Epithelial cell of esophagus (primary cell): ENCODE measurements at places on chromosomes 4 and X.

GRCh38 chr4:136934601-136935000, 597.7 kb downstream of the PCDH18 start:
- DNase-seq = no peak

GRCh38 chr4:146342600-146343192, 128.4 kb downstream of the REELD1 start:
- peak; percentile 61 for DNase-seq

GRCh38 chrX:26670521-26670920, 454.6 kb downstream of the MAGEB5 start:
- DNase-seq = no peak

DNA sequence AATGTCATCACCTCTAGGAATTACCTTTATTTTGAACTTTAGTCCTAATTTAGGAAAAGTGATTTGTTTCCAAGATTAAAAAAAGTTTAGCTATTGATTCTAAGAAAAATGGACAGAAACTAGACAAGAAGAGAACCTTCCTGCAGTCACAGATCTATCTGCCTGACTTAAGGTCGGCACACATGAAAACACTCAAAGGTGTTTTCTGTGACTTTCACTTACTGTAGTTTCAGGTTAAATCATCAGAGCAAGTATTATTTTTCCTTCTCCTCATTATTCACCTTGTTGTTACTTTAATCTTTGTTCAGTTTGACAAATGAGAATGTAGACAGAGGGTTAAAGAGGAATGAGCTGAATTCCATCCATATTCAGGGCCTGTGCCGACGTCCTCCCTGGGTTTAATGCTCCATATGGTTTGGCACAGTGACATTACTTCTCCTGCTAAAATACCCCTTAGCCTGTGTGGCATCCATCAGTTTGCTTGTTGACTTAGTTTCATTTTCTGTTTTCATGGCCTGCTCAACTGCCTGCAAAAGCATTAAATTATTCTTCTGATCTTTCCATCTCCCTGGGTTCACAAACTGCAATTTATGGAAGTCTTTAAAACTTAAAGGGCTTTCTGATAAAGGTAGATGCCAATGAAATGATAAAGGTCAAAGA, 352.7 kb downstream of the NKX6-1 start:
- no peak for DNase-seq

DNA sequence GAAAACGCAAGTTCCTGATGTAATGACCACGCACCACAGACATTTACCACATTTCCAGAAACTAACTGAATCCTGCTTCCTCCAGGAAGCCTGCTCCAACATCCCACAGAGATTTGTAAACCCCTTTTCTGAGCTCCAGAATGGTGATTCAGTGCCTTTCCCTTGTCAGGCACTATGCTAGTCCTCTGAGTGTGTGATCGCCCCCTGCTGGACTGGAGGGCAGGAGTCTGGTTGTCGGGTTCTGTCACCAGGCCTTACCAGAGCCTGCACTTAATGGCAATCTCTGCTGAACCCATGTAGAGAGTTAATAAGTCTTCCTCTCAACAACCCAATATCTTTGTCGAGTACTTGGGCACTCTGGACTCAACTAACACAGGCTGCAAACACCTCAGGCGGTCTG, 14.5 kb upstream of the KDM5C start:
- DNase-seq = no peak

DNA sequence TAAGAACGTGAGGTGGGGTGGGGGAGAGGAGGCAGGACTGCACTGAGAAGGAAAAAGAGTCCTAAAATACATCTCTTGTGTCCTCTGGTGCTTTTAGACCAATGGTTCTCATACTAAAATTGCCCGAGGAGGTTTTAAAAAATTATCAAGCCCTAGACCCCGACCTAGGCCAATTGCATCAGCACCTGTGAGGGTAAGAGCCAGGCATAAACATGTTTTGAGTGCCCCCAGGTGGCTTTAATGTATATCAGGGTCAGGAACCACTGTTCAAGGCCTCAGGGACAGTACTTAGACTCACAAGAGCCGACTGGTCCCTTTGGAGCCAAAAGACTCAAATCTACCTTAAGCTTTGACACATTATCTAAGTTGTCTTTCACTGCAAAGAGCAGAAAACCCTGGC, 37.5 kb upstream of the TMEM150C start:
- peak; percentile 15 for DNase-seq

DNA sequence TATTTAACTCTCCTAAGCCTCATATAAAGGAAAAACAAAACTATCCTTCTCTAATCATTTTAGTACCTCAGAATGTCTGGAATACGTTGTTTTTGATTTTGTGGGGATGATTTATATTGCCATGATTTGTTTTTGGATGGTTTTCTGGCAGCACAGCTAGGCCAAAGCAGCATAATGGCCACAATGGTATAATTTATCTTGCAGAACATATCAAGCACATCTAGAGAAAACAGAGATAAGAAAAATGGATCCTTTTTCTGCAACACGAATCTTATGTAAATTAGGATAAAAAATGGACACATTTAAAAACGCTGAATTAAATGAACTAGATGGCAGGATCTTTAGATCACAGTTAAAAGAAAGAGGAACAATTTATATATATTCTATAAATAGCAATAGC, 269.9 kb upstream of the FAT4 start:
- DNase-seq = no peak

DNA sequence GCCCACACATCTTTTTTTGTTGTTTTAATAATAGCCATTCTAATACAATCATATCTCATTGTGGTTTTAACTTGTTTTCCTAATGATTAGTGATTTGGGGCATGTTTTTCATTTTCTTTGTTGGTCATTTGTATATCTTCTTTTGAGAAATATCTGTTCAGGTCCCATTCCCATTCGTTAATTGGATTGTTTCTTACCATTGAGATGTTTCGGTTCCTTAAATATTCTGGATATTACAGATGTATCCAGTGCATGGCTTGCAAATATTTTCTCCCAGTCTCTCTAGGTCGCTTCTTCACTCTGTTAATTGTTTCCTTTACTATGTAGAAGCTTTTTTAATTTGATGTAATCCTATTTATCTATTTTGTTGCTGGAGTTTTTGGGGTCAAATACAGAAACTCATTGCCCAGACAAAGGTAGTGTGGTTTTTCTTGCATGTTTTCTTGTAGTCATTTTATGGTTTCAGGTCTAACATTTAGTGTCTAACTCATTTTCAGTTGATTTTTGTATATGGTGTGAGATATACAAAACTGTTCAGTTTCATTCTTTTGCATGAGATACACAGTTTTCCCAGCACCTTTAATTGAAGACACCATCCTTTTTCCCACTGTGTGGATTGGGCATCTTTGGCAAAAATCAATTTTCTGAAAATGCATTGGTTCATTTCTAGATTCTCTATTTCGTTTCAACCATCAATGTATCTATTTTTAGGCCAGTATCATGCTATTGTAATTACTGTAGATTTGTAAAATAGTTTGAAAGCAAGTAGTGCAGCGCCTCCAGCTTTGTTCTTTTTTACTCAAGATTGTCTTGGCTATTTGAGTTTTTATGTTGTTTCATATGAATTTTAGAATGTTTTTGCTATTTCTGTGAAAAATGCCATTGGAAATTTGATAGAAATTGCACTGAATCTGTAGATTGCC, 195.9 kb downstream of the SCFD2 start:
- DNase-seq = no peak

DNA sequence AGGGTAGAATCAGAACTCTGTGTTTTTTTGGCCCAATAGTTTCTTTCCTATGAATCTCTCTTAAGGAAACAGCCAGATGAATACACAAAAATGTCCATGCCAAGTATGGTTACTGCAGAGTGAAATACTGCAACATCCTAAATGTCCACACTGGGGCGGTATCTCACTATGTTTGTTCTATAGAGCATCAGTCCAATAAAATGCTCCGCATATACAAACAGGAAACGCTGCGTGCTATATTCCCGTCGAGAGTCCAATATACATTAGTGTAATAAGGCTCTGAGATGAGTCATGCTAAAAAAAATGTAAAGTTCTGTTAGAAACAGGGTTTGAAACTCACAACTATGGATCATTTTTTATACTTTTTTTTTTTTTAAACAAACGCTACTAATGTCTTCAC, 72.9 kb upstream of the ENOX2 start:
- peak; percentile 57 for DNase-seq

DNA sequence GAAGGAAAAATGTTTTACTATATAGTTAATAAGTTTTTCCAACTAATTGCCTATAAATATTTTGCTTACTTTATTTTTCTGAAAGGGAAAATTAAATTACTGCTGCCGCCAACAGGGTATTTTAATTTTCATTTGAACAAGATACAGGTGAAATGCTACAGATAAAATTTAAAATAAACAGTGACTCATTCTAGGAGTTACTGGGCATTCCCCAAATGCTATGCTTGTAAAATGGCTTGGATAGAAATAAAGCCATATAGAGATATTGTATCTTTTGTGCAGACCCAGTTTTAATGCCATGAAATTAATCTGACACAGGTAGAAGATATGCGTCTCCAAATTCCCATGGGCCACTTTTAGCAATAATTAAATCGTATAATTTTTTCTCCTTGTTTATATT, 144.5 kb downstream of the NAP1L3 start:
- DNase-seq = no peak

DNA sequence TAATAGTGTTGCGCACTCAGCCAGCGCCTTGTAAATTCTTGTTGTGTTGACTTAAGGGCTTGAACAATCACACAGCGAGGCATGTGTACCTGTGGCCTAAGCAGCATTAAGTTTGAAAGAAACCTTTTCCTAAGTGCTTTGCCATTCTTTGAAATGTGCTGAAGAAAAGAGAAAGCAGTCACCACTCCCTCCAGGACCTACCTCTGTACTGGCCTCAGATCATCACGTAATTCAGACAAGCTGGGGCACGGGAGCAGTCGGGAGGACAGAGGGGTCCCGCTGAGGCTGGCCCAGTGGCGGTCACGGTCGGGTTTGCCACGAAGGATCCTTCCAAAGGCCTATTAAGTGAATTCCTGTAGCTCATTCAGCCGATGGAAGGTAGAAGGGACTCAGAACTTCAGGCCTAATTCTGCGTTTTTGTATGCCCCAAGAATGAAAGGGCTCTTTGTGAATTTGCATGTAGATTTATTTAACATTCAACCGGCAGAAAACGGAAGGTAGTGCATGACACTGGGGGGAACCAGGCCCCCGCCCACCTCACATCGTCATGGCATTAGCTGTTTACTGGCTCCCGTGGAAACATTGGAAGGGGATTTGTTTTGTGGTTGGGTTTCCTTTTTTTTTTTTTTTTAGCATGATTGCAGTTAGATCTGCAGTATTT, 106.3 kb downstream of the TRAPPC11 start:
- peak; percentile 16 for DNase-seq

GRCh38 chrX:39477762-39478120, 620.0 kb downstream of the BCOR start:
- DNase-seq = peak; percentile 14

GRCh38 chrX:9392445-9392844, 72.4 kb upstream of the TBL1X start:
- DNase-seq = no peak

- DNase-seq = no peak
Observed at GRCh38 chrX:125319646-125320521, at the start of gene TEX13C. TSS of gene TEX13C (plus strand) at chrX:125319871. CDS start at chrX:125320120, 249 bp downstream.
